A549 (cell line): ENCODE measurements at places on chromosomes 7 and 10. TPM values are rescaled to one million over a fixed set of nuclear protein-coding genes. Genes with fewer than 3 reads are reported as not detected.
A peak's percentile ranks its signal among the peaks of the same experiment; 100 is the strongest.

DNA sequence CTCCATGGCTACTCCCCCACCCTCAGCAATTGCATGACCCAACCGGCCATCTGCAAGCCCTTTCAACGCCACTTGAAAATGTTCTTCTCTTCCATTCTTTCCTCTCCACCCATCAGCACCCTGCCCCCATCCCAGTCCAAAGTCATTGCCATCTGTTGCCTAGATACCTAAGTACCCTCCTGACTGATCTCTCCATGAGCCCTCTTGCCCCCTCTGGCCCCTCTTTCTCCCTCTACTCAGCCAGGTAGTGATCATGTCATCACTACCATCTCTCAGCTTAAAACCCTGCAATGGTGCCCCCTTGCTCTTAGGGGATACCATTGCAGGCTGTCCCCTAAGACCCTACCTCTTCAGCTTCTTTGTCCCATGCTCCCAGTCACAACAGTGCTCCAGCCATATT lies 30.5 kb upstream of the BTRC start:
- DNase-seq, result no peak

DNA sequence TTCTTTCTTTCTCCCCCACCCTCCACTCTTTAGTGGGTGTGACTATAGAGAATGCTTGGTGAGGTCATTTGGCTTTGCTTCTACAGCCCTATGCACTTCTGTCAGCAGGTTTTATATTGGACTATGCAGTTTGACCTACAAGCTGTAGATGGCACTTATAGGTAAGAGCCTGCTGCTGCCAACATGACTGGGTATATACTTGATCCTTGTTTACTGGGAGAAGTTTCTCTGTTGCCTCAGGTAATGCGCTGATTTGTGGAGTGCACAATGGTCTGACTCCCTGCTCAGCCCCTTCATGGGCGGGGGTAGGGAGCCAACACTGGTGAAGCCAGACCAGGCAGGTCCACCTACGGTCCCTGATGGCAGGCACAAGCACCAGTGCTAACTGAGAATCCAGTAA lies 33.7 kb upstream of the C7orf33 start:
- DNase-seq, result no peak

Gene MLLT10
- polyA plus RNA-seq, result 35.3 to 41.7 TPM (median 38.9 TPM) in 3 replicates

- DNase-seq, result no peak
Observed at GRCh38 chr10:116098411-116099022, 174.5 kb downstream of the GFRA1 start.

DNA sequence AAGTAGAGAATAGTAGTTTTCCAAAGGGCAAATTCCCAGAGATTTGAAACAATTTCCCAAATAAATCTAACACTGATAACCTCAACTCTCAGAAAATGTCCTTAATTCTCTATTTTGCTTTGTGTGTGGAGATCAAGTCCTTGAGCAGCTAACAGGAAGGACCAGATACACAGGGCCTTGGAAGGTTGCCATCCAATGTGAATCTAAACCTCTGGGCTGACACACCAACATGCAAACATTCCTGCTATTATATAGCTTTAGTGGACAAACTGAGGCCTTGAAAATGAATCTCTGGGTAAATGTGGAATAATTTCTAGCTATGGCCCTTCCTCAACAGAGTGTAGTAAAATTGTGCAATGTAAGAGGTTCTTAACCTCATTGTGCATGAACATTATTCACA lies 44.1 kb upstream of the PARD3 start:
- no peak for DNase-seq

DNA sequence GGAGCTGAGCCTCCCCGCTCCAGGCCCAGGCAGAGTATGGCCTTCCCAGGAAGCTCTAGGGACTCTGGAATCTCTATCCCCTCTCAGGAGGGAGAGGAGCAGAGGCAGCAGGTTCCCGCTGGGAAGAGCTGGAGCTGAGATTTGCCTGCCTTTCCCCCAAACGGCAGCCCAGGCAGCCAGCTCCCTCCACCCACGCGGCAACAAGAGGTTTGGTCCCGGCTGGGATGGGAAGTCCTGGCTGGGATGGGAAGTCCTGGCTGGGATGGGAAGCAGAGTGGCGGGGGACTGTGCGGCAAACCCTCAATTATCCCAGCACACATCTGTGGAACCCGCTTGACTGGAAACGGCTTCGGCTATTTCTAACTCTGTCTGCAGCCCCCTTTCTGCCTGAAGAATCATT lies 223.0 kb downstream of the ELFN1 start:
- DNase-seq, result no peak

GRCh38 chr10:49608166-49609005 lies 1.7 kb upstream of the SLC18A3 start:
- no peak for DNase-seq

GRCh38 chr10:124419635-124420034 lies 912 bp upstream of the OAT start:
- DNase-seq, result no peak

GRCh38 chr10:68271196-68271882 lies 39.4 kb upstream of the ATOH7 start:
- DNase-seq, result no peak

Gene FAM20C
- polyA plus RNA-seq, result 15.5 to 20.3 TPM (median 17.8 TPM) in 3 replicates

GRCh38 chr10:10831085-10831484 lies 186.6 kb upstream of the CELF2 start:
- no peak for DNase-seq

Gene GIGYF1
- 15.0 to 20.5 TPM (median 18.9 TPM) in 3 replicates for polyA plus RNA-seq

DNA sequence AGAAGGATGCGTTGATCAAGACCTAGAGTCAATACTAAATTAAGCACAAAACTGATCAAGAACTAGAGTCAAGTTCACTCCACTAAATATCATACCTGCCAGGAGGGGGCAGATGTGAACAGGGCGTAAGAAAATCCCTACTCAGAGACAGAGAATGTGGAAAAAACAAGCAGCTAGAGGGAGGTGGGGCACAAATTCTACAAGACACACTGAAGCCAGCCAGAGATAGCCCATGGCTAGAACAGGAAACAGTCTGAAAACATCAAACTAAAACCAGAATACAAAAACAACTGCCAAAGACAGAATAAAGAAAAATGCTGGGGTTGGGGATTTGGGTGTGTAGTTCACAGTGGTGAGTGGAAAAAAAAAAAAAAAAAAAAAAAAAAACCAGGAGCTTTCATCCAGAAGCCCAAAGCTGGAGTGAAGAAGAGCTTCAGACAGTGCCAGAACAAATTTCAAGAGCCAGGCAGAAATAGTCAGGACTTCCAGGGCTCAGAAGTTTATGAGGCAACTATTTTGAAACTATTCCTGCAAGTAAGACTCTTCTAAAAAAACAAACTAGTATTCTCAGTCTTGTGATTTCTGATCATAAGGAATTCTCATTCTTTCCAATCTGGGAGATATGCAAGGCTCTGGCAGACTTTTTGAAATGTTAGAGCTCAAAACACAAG lies 118.3 kb downstream of the CCDC71L start:
- peak; percentile 75 for DNase-seq

DNA sequence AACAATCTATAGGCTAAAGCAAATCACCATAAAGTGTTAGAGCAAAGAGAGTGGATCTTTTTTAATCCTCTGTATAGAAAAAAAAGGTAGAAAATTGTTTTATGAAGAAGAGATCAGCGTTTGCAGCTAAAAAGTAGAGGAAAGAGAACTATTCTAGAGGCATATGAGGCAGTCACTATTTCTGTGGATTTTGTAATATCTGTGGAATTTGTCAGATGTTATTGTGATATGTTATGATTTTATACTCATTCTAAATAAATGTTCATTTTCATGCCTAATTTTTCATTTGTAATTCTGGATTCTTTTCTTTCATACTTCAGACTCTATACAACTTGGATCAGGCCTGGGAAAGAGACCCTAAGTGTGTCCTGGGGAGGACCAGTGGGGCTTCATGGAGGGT lies 295.0 kb upstream of the LYZL1 start:
- DNase-seq, result no peak

Gene SMURF1
- polyA plus RNA-seq, result 13.3 to 15.4 TPM (median 13.8 TPM) in 3 replicates

DNA sequence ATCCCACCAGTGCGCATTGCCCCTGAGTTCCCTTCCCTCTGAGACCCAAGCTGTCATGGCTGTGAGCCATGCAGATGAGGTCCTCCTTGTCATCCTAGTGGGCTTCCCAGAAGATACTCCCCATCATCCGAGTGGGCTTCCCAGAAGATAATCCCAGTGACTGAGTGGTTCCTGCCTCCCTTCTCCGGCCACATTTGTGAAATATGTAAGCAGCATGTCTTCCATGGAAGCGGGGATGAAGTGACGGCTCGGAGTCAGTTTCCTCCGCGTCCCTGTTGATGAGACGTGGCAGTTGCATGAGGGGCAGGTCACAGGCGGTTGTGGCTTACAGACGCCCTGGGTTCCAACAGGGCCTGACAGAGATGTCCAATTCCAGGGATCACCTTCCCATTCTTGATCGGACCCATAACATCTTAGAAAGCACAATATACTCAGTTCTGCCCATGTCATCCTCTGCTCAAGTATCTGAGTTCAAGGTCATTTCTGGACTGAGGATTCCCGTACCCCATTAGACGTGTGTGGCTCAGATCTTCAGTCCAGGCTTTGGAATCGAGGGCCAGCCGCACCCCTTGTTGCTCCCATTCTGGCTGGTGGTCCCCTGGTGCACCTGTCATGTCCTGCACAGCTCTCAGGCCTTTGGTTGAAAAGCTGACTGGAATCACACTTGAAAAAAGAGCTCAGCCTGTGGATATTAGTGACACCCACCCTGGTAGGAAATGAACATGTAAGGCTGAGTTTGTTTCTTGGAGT lies 166.9 kb downstream of the PTPRN2 start:
- DNase-seq, result no peak

DNA sequence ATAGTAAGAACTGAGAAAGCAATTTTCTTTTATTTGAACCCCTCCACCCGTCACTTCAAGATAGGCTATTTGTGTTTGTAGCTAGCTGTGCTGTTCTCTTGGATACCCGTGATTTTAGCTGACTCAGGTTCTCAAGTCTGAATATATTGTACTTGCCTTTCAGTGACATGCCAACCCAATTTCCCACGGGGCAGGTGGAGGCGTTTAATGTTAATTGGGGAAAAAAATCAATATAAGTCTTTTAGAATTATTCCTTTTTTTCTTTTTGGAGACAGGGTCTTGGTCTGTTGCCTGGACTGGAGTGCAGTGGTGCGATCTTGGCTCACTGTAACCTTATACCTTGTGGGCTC lies 36.4 kb downstream of the ZRANB1 start:
- DNase-seq, result no peak

GRCh38 chr10:35643151-35644049 lies 1.3 kb upstream of the FZD8 start:
- DNase-seq, result peak; percentile 36

- peak; percentile 47 for DNase-seq
Observed at GRCh38 chr7:106775552-106775936, 89.5 kb upstream of the PIK3CG start.

- no peak for DNase-seq
Observed at GRCh38 chr7:27661811-27662489, 733 bp downstream of the HIBADH start.

- DNase-seq, result no peak
Observed at GRCh38 chr7:83427884-83428283, 221.1 kb downstream of the SEMA3E start.

- no peak for DNase-seq
Observed at GRCh38 chr7:120834726-120835125, 23.2 kb downstream of the TSPAN12 start.

DNA sequence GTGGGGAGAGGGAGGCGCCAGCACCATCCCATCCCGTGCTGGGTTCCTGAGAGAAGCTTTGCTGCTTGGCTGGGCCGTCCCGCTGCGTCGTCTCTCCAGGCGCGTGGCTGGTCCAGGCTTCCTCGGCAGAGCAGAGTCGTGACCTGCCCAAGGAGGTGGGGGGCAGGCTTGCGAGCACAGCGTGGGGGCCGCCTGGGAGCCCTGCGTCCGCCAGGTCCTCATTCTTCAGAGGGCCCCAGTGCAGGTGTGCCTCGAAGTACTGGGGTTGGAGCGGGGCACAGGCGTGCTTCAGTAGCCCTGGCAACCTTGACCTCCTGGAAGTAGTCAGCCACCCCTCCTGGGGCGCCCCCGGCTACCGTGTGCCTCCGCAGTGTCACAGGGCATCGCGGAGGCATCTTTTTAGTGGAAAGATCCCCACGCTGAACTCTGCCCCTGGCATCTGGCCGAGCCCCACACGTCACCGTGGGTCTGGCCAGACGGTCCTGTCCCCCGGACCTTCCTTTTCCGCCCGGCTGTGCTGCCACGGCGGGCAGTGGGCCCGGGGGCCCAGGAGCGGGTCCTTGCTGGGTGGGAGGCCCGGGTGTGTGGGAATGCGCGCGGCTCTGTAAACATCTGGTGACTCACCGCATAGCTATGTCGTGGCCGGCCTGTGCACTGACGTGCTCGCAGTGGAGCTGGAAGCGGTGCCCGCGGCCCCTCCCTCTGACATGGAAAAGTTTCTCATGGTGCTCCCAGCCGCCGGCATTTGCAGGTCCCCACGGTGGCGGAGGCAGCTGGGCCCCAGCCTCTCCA lies 6.4 kb downstream of the MAFK start:
- peak; percentile 90 for DNase-seq

GRCh38 chr7:27248911-27249723 lies 6.5 kb downstream of the EVX1 start:
- DNase-seq, result no peak

- DNase-seq, result no peak
Observed at GRCh38 chr7:128939861-128940410, 2.2 kb downstream of the IRF5 start.

- DNase-seq, result peak; percentile 6
Observed at GRCh38 chr7:142585425-142585824, 163.8 kb upstream of the PRSS1 start.

DNA sequence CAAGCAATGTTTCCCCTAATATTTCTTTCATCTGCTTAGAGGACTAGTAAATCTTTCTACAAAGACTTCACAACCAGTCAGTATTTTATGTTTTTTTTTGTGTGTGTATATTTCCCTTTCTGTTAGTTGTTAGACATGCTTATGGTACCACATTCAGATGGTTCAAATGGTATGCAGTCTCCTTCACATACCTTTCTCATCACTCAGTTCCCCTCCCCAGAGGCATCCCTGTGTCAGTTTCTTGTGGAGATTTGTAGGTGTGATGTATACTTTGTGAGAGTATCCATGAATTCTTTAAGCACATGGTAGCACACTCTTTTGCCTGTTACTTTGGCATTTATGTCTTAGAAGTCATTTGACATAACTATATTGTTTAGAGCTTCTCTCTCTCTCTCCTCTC lies 4.4 kb downstream of the ZNF485 start:
- DNase-seq, result no peak

- DNase-seq, result no peak
Observed at GRCh38 chr7:144384555-144385245, 18.8 kb downstream of the NOBOX start.

- no peak for DNase-seq
Observed at GRCh38 chr7:74306730-74307469, 17.7 kb downstream of the CLIP2 start.

DNA sequence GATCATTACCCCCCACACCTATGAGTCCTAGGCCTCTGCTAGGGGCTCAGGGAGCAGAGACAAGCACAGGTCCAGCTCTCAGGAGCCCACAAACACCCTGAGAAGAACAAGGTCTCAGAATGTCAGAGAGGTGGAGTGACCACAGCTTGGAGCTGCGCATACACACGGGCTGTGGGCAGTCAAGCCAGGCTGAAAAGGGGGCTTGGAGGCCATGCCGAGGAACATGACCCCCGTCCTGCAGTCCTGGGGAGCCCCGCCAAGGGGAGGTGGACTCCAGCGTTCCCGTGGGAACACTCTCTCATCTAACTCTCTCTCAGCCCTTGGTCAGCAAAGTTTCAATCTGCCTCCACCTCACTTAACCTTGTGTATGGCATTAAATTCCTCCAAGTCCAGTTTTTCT lies 7.8 kb upstream of the MMP21 start:
- no peak for DNase-seq

- no peak for DNase-seq
Observed at GRCh38 chr10:60810437-60811182, 32.3 kb downstream of the CDK1 start.

GRCh38 chr10:78927257-78927995 lies 141.3 kb upstream of the ZMIZ1 start:
- DNase-seq, result no peak

- no peak for DNase-seq
Observed at GRCh38 chr10:88243836-88244730, 339.0 kb downstream of the RNLS start.
